ENCODE measurements at places on chromosomes 3 and 15.

- no peaks in the 10 kb centered on the region for H3K27me3 ChIP-seq
- no peak overlapping the region for H3K4me3 ChIP-seq
- no peaks in the 10 kb centered on the region for H3K4me1 ChIP-seq
- H3K27ac ChIP-seq: no peak overlapping the region
These were observed 26.5 kb downstream of the EIF2AK4 start for GRCh38 chr15:39960411-39960810.

DNA sequence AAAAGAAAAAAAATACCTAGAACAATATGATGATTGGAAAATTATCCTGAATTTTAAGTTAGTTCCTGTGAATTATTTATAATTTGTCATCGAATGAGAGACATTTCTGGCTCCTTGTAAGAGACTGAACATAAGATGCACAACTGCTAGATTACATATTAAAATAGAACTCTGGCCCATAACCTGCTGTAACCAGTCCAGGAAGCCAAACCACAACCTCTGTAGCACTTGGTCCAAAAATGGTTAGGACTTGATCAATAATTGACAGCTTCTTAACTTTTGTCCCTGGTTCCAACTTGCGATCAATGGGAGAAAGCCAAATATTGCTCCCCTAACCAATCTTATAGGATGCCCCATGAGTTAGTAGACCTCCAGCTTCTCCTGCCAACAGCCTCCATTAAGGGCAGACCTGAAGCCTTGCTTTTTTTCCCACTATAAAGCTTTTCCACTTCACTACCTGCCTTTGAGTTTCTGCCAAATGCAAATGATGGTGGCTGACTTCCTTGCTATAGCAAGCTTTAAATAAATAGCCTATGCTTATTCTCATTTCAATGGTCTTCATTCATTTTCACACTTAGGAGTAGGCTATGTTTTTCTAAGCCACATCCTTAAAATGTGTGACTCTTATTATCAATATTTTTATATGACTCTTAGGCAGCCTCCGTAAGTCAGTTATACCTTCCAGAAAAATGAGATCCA, 224.0 kb upstream of the ARHGEF26 start:
- peaks cover 2% of the 10 kb centered on the region for H3K36me3 ChIP-seq
- no peak overlapping the region for H3K27ac ChIP-seq
- DNase-seq: no peak

- H3K27me3 ChIP-seq: no peaks in the 10 kb centered on the region
- H3K36me3 ChIP-seq: no peaks in the 10 kb centered on the region
- peaks cover 38% of the 10 kb centered on the region for H3K4me1 ChIP-seq
- DNase-seq: no peak
- peak overlapping the region; percentile 14 for H3K27ac ChIP-seq
These were observed 433.8 kb upstream of the CBLB start for GRCh38 chr3:106302451-106303221.

GRCh38 chr3:107753976-107754375, 231.2 kb downstream of the BBX start:
- no peak for DNase-seq
- H3K27ac ChIP-seq: no peak overlapping the region
- H3K4me1 ChIP-seq: peaks cover 13% of the 10 kb centered on the region

DNA sequence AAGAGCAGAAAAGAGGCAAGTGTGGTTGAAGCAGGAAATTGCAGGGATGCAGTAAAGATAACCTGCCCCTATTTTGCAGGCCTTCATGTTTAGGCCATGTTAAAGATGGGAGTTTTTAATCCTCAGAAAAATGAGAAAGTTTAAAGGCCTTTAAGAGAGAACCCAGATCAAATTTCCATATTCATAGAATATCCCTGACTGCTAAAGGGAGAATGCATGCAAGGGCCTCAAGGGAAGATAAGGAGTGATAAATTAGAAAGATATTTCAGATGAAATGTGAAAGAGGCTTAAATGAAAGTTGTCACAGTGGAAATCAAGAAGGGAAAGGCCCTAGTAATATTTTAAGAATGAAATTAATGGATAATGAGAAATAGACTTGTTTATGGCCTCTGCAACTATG, 292.1 kb downstream of the SATB1 start:
- no peak overlapping the region for H3K27ac ChIP-seq
- no peaks in the 10 kb centered on the region for H3K4me1 ChIP-seq
- no peak for DNase-seq
- H3K27me3 ChIP-seq: no peaks in the 10 kb centered on the region

- no peak for DNase-seq
- no peaks in the 10 kb centered on the region for H3K4me1 ChIP-seq
- peaks cover 5% of the 10 kb centered on the region for H3K27me3 ChIP-seq
These were observed 46.8 kb downstream of the CA12 start for GRCh38 chr15:63334821-63335220.

DNA sequence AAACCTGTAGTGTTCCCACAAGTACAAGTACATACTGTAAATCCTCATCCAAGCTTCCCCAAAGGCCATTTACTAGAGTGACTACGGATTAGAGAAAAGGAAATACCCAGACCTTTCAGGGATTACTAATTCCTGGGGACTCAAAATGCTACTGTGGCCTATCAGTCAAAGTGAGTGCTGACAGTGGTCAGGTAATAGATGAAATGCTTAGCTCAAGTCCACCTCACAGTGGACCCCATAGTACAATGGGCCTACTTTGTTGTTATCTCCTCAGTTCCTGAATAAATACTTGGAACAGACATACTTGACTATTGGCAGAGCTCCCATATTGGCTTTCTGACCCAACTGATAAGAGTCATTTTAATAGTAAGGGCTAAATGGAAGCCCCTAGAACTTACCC, 61.6 kb downstream of the MAP4 start:
- no peak overlapping the region for H3K27ac ChIP-seq
- peaks cover 4% of the 10 kb centered on the region for H3K36me3 ChIP-seq
- no peaks in the 10 kb centered on the region for H3K27me3 ChIP-seq
- no peaks in the 10 kb centered on the region for H3K4me1 ChIP-seq
- H3K4me3 ChIP-seq: no peak overlapping the region

DNA sequence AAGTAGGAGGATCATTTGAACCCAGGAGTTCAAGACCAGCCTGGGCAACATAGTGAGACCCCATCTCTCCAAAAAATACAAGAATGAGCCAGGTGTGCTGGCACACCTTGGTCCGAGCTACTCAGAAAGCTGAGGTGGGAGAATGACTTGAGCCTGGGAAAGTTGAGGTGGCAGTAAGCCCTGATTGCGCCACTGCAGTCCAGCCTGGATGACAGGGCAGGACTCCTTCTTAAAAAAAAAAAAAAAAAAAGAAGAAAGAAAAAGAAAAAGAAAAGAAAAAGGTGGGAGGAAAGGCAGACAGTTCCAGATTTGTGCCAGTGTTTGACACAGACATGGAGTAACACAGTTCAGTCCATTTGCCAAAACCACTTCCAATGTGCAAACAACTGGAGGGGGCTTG, 75.7 kb downstream of the ATP10A start:
- H3K36me3 ChIP-seq: no peaks in the 10 kb centered on the region
- no peak for DNase-seq
- no peaks in the 10 kb centered on the region for H3K27me3 ChIP-seq

DNA sequence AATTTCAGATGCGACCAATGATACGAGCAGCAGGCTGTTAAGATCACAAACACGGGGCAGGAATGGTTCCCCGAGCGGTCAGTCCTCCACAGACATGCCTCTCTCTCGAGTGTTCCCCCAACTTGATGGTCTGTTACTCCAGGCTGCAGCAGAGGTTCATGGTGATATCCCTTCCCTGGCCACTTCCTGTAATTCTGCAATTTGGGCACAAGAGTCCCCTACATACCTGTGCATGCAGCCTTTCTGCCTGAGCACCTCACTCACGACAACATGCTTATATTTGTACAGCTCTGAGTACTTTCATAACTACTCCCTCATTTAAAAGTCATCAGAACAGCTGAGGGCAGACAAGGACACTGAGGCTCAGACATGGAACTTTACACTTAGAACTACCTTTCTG, 408.1 kb upstream of the NR2F2 start:
- peaks cover 10% of the 10 kb centered on the region for H3K27me3 ChIP-seq
- H3K4me1 ChIP-seq: no peaks in the 10 kb centered on the region
- H3K4me3 ChIP-seq: no peak overlapping the region

DNA sequence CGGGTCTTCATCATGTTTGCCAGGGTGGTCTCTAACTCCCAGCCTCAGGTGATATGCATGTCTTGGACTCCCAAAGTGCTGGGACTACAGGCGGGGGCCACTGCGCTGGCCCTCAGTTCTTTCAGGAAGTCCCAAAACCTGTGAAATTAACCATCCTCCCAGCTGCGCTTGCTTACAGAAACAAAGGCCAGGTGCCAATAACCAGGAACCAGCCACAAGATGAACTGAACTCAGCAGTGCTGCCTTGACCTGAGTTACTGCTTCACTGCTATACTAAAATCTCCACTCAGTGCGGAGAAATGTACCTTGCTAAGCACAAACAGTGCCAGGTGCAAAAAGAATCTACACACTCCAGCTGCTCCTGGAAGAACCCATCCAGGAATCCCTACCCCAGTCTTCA, 3.9 kb upstream of the GCHFR start:
- peaks cover 10% of the 10 kb centered on the region for H3K36me3 ChIP-seq
- no peak overlapping the region for H3K27ac ChIP-seq
- H3K4me3 ChIP-seq: no peak overlapping the region

DNA sequence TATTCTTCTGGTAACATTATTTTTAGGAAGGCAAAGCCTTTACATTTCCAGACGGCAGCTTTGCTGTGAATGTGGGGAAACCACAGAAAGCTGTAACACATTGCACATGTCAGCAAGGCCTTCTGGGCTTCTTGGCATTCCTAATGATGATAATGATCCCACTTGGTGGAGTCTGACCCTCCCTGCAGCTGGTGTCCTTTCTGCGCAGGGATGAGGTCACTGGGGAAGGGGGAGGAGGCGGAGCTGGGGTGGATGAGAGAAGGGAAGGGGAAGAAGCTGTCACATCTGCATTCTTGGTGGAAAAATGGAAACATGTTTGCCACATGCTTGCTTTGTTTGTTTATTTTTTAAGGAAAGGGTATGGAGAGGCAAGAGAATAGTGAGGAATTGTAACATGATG, 68.6 kb downstream of the FILIP1L start:
- peaks cover 5% of the 10 kb centered on the region for H3K4me1 ChIP-seq
- H3K36me3 ChIP-seq: no peaks in the 10 kb centered on the region
- H3K4me3 ChIP-seq: no peak overlapping the region
- no peaks in the 10 kb centered on the region for H3K27me3 ChIP-seq

- H3K27me3 ChIP-seq: peaks cover 7% of the 10 kb centered on the region
- no peak overlapping the region for H3K27ac ChIP-seq
- DNase-seq: no peak
- H3K36me3 ChIP-seq: peaks cover 9% of the 10 kb centered on the region
These were observed 64.1 kb downstream of the BTD start for GRCh38 chr3:15665510-15666150.

- H3K27me3 ChIP-seq: no peaks in the 10 kb centered on the region
- no peak overlapping the region for H3K27ac ChIP-seq
- no peak overlapping the region for H3K4me3 ChIP-seq
These were observed 34.2 kb upstream of the SPTBN5 start for GRCh38 chr15:41928100-41928499.

- H3K4me1 ChIP-seq: no peaks in the 10 kb centered on the region
- H3K27ac ChIP-seq: no peak overlapping the region
- no peak for DNase-seq
- no peaks in the 10 kb centered on the region for H3K36me3 ChIP-seq
- no peak overlapping the region for H3K4me3 ChIP-seq
- no peaks in the 10 kb centered on the region for H3K27me3 ChIP-seq
These were observed 144.3 kb downstream of the CMSS1 start for GRCh38 chr3:99961756-99962515.

DNA sequence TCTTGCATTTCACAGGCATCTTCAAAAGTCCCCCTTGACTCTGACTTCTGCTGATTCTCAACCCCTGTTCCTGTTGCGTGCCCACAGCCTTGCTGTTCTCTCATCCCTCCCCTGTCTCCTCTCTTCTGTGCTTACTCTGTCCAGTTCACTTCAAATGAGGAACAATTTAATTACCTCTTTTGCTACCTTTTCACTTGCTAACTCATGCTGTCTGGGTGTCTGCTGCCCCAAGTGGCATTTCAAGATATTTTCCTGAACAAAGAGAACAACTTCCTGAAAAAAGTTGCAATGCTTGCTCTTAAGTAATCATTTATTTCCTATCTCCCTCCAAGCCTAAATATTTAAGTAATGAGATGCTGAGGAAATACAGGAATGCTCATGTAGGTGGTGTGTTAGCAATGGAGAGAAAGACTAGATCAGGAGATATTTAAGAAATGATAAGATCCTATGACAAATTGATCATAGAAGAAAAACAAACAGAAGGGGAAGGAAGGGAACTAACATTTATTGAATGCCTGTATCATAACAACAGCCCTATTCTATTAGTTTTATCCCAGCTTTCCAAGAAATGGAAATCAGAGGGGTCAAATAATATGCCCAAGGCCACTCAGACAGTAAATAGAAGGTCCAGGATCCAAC, 42.2 kb downstream of the SV2B start:
- no peak overlapping the region for H3K4me3 ChIP-seq
- no peak for DNase-seq
- H3K27ac ChIP-seq: no peak overlapping the region

Measured in central memory CD8-positive, alpha-beta T cell (primary cell).